MCF 10A (cell line): ENCODE measurements at places on chromosomes 4 and X.
A peak's percentile ranks its signal among the peaks of the same experiment; 100 is the strongest.

DNA sequence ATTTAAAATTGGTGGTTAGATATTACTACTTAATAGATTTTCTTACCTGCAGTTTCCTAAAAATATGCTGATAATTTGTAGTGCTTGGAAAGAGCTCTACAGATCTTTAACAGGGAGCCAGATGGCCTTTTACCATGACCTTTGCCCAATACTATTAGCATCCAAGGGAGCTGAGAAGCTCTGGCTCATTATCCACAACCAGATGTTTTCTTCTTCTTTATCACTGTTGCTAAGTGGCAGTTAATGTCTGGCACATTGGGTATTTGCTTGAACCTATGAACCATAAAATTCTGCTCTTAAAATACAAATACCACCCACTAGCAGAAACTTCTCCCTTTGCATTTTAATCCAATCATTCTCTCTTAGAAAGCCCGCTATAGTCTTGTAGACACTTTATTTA, 1480.3 kb downstream of the C4orf33 start:
- no peak for DNase-seq

- DNase-seq, result no peak
Observed at GRCh38 chr4:14877246-14878225, 124.7 kb upstream of the CPEB2 start.

- peak; percentile 24 for DNase-seq
Observed at GRCh38 chrX:45806410-45807121, 605.9 kb upstream of the DIPK2B start.

DNA sequence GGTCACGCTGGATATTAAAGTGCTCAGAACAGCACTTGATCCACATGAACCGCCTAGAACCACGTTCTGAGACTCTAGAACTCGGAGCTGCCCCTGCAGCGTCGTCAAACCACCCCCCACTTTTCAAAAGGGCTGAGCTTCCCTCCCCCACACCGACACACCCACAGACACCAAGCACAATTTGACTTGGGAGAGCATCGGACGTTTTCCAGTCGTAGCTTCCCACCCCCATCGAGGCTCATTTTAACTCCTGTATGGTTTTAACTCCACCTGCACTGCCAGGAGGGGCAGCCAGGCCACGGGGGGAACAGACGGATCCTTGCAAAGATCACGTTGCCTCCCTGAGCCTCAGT, 26.3 kb downstream of the PPP2R2C start:
- DNase-seq, result no peak

- DNase-seq, result no peak
Observed at GRCh38 chr4:103626296-103626695, 93.5 kb downstream of the TACR3 start.

DNA sequence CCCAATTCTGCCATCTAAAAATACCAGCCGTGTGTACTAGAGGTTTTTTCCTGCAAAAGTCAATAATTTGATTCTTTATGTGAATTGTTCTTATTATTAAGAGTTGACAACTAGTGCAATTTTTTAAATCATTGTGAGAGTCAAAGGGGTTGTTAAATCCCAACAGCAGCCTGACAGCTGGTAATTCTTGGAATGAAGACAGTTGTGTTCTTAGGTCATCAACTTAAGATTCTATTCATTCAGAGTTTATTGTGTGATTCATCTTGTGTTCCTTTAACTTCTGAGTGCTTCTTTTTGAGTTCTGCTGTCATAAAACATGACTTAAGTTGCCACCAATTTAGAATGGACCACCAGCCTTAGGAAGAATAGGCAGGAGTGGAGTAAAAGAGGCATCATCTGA, 329.0 kb downstream of the NAF1 start:
- DNase-seq, result no peak

DNA sequence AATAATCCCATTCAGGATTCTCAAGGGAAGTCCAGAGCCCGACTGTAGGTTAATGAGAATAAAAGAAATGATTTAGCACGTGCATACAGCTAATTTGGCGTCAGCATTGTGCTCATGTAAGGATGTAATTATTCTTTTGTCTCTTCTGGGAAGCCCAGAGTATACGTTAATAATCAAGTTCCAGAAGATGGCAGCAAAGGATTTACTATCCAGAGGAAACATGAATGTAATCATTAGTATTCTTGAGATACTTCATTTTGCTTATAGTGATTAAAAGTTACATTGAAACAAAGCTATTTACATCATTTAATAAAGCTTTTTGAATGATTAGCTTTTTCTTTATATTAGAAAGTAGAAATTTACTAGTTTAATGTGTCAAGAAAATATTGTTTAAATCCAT, 27.1 kb upstream of the MAP9 start:
- DNase-seq, result peak; percentile 61

DNA sequence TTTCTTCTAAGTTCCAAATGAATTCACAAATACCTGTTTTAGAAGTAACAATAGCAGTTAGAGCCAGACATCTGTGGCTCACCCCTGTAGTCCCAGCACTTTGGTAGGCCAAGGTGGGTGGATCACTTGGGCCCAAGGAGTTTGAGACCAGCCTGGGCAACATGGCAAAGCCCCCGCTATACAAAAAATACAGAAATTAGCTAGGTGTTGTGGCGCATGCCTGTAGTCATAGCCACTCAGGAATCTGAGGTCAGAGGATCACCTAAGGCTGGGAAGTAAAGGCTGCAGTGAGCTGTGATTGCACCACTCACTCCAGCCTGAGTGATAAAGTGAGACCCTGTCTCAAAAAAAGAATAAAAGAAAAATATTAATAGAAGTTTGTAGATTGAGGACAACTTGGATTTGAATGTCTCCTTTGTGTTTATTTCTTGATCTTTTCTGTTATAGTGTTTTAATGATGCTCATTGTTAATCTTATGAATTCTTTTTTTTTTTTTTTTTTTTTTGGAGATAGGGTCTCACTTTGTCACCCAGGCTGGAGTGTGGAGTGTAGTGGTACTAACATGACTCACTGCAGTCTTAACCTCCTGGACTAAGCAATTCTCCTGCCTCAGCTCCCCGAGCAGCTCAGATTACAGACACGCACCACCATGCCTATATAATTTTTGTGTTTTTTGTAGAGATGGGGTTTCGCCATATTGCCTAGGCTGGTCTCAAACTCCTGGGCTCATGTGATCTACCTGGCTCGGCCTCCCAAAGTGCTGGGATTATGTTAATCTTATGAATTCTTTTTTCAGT, 30.7 kb upstream of the RAPGEF2 start:
- peak; percentile 60 for DNase-seq

DNA sequence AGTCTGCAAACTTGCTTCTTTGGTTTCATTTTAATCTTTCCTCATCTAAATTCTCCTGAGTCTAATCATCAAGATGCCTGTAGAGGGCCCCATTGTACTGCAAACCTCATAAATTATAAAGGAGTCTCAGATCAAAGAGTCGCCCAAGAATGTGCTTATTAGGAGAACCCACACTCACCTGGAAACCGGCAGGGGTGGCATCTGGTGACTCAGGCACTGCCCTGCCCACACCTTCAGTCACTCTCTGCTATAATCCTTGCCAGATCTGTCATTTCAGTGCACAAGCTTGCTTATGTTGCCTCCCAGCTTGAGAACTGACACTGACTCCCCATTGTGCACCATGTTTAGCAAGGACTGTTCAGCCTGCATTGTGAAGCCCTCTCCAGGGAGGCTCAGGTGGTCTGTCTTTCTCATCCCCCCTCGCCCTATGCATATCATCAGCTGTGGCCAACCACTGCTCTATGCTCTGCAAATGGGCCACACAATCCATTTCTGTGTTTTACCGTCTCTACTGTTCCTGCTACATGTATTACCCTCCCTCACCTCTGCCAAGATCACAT, 12.4 kb downstream of the EPGN start:
- peak; percentile 90 for DNase-seq

- no peak for DNase-seq
Observed at GRCh38 chrX:119763181-119763580, 4.8 kb downstream of the SOWAHD start.

DNA sequence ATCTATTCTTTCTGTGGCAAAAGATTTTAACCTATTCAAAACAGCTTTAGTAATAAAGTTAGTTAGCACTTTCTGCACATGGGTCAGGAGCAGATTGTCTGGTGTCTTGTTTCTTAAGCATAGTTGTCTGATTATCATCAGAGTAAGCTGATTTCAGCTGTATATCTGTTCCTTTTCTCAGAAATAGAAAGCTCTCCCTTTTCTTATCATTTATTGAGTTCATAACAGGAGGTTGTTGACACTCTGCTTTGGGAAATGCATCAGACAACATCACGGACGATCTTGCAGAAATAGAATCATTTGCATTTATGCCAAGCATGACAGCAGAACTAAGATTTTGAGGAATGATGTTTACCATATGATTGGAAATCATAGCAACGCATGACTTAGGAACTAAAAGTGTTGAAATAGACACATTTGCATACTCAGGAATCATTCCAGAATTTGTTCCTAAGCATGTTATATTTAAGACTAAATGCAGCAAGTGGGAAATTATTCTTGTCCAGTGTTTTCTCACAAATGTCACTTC, 66.7 kb downstream of the RBMX2 start:
- no peak for DNase-seq

GRCh38 chr4:74206088-74206825, 48.3 kb downstream of the MTHFD2L start:
- no peak for DNase-seq

DNA sequence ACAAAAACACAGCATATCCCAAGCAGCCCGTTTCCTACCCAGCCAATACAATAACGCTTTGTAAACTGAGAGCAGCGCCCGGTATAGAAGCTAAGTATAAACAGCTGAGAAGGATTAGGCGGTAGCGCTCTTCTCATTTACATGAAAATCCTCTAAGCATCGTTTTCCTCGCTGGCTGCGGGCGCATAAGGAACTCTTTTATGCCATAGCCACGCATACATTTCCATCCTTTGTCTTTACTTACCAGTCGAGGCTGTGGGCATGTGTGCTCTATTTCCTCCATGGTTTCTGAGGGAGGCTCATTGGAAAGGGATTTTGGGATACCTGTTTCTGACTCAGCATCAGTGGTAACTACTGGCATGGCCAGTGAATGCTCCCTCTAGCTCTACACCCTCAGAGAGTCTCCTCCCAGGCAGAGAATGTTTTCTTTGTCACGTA, 383 bp downstream of the PCYT1B start:
- no peak for DNase-seq

DNA sequence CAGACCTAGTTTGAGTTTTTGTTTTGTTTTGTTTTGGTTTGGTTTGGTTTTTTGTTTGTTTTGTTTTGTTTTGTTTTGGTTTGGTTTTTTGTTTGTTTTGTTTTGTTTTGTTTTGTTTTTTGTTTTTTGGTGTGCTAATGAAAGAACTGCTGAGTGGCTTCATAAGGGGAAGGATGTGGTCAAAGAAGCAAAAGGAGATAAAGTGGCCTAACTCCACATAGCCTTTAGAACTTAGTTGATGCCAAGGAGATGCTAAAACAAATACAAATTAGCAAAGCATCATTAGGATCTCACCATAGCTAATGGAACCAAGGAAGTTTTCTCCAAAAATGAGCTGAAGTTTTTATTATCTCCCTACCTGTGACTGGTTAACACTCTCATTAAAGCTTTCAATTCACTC, 44.6 kb upstream of the TMEM164 start:
- no peak for DNase-seq

DNA sequence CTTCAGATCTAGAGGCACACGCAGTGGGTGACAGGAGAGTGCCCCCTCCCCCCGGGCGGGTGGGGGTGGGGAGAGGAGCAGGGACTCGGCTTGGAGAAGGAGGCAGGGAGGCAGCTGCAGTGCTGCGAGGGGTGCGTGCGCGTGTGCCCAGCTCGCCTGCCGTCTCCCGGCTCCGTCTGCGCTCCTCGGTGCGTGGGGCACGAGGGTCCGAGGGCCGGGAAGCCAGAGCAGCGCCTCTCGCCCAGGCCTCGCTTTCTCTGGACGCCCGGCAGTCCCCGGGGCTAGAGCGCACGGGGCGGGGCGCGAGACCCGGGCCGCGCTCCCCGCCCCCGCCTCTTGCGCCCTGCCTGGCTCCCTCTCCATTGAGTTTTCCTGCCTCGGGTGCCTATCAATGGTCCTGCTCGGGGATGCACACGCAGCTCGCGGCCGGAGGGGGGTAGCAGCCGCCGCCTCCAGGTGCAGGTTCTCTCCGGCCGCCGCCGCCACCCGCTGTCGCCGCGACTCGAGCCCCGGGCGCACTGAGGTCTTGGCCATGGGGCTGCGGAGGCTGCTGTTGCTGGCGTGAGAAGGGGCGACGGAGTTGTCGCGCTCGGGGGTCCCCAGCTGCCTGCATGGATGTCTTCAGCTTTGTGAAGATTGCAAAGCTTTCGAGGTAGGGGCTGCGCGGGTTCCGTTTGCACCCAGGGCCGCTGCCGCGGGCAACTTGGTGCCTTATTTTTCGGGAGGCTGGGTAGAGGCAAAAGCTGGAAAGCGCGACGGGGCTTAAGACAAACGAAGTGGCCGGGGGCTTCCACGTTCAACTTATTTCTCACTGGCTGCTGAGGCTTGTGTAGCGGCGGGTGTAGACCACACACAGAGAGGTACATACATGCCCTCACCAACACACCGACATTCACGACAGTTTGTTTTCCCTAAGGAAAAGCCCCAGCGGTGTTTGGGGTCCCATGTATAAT, at the start of gene FRMPD4:
Gene FRMPD4, plus strand, starts transcription at position 113 of the 953 bp plus-strand sequence. Its CDS starts 499 bp downstream, at position 612.
- no peak for DNase-seq

DNA sequence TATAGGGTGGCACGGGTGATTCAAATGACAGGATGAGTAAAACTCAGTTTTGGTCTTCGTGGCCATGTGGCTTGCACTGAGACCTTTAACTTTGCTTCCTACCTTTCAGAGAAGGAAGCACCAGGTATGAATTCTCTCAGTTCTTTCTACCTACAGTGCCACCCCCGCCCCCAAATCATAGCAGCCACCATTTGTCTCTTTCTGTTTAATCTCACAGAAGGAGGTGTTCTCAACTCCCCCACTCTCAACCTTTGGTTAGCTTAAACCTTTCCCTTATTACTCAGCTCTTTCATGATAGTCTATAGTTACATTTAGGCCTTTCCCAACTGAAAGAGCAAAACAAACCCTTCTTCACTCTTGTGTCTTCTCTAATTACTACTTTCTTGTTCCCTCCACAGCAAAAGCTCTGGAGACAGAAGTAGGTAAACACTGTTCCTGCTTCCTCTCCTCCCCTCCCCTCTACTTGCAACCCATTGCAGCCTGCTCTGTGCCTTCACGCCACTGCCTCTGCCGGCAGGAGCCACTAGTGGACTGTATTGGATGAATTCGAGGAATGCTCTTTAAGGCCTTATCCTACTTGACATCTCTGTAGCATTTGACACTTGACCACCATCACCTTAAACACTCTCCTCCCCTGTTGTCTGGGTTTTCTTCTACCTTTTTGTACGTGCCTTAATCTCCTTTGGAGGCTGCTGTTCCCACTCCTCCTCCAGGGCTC, 123.7 kb downstream of the AFF1 start:
- DNase-seq, result peak; percentile 58

GRCh38 chr4:40190880-40191815, 5.7 kb upstream of the RHOH start:
- DNase-seq, result no peak

DNA sequence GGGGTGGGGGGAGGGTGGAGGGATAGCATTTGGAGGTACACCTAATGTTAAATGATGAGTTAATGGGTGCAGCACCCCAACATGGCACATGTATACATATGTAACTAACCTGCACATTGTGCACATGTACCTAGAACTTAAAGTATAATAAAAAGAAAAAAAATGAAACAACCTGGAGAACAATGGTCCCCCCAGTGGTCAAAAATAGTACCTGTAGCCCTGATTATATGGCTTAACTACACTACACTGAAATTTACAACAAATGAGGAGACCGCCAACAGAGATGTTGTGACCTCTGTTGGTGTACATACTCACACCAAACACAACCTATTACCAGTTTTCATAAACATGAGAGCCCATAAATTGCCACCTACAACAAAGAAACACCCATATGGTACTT, 7.3 kb upstream of the MAGEE1 start:
- DNase-seq, result no peak
